ENCODE measurements at places on chromosomes 7 and 10. TPM values are rescaled to one million over a fixed set of nuclear protein-coding genes. Genes with fewer than 3 reads are reported as not detected.

MRC1 gene
- 7.9 TPM for polyA plus RNA-seq

DYDC2 gene
- 0.17 TPM for polyA plus RNA-seq

CYP3A7 gene
- polyA plus RNA-seq = 0.30 TPM

AGAP9 gene
- polyA plus RNA-seq = 5.0 TPM
